ENCODE measurements at places on chromosomes 7 and 10. TPM values are rescaled to one million over a fixed set of nuclear protein-coding genes. Genes with fewer than 3 reads are reported as not detected.

Gene TES
- total RNA-seq, result 121 TPM

Gene HACD1
- 5.4 TPM for total RNA-seq

Gene ADO
- 26.3 TPM for total RNA-seq

Gene KAZALD1
- total RNA-seq, result 0.53 TPM

Gene GIMAP4
- total RNA-seq, result 156 TPM

Gene SFMBT2
- total RNA-seq, result 28.2 TPM

Gene CCDC146
- total RNA-seq, result 2.0 TPM

Gene UTF1
- not detected for total RNA-seq

Gene FEZF1
- total RNA-seq, result not detected

Gene AQP1
- total RNA-seq, result 0.72 TPM

Gene CD36
- 0.65 TPM for total RNA-seq

Gene ANKRD30A
- total RNA-seq, result not detected

Measured in activated T-cell treated with anti-CD3 and anti-CD28 coated beads, Interleukin-2, amount 50 U/mL, for 72 hours (primary cell).